Esophagus muscularis mucosa (tissue), 4 donors: ENCODE measurements at places on chromosomes 12 and 14. TPM values are rescaled to one million over a fixed set of nuclear protein-coding genes. Genes with fewer than 3 reads are reported as not detected.

The TRHDE gene
- 0.33 TPM for total RNA-seq

The CLEC7A gene
- 4.6 TPM for total RNA-seq

The PITPNM2 gene
- total RNA-seq, result 11.2 TPM

The E2F7 gene
- not detected for total RNA-seq

The PRICKLE1 gene
- 36.9 TPM for total RNA-seq

The LRCOL1 gene
- total RNA-seq, result not detected

The LHX5 gene
- total RNA-seq, result not detected

DNA sequence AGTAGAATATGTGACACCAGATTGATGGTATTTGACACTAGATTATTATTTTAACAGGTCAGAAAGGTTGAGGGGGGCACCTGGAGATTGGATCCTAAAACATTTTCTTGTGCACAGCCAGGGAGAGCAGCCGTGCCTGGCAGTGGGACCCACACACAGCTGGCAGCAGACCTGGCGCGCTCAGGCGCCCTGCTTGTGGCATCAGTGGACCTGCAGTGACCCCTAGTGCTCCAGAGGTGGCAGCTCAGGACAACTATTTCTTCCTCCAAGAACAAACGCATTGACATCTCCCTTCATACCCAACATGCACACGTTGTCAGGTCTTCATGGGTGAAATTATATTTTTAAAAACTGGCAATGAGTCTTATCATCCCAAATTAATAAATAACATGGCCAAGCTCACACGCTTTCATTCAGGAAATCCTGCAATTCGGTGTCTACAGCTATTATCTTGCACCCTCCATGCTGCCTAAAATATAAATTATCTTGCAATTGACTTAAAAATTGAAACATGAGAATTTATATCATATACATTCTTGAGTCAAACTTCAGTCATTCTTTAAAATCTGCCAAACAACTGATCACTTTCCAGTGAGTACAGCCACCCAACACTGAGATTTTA, 7.7 kb upstream of the TMEM132D start:
- no peak for DNase-seq

DNA sequence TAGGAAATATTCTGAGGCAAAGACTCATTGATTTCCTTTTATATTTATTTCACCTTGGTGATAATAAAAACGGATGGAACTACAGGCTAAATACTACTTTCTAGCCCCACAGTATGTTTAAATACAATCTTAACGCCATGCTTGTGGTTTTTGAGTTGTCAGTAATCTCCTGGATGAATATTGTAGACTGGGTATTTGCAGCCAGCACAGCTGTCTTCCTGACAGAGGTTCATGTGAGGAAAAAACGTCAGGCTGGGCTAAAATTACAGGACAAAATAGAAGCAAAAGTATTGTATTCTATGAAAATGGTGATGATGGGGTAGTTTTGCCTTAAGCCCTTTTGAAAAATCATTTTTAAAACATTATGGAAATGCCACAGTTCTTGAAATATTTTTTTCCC, 140.9 kb downstream of the CCDC91 start:
- DNase-seq, result no peak

DNA sequence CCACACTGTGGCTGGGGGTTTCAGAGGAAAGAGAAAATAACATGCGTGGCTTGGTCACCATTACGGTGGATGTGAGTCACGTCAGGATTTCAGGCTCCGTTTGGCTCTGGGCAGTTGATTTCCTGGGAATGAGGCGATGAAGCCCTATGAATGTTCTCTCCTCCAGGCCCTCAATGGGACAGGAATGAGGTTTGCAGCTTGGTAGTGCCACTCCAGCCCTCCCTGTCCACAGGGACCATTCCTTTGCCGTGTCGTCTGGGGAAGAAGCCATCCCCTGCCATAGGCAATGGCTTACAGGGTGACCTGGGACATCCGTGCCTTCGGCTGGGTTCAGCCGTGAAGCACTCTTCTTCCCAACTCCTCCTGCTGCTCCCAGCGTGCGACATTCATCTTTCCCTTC, 95.0 kb downstream of the FBXL14 start:
- no peak for DNase-seq

DNA sequence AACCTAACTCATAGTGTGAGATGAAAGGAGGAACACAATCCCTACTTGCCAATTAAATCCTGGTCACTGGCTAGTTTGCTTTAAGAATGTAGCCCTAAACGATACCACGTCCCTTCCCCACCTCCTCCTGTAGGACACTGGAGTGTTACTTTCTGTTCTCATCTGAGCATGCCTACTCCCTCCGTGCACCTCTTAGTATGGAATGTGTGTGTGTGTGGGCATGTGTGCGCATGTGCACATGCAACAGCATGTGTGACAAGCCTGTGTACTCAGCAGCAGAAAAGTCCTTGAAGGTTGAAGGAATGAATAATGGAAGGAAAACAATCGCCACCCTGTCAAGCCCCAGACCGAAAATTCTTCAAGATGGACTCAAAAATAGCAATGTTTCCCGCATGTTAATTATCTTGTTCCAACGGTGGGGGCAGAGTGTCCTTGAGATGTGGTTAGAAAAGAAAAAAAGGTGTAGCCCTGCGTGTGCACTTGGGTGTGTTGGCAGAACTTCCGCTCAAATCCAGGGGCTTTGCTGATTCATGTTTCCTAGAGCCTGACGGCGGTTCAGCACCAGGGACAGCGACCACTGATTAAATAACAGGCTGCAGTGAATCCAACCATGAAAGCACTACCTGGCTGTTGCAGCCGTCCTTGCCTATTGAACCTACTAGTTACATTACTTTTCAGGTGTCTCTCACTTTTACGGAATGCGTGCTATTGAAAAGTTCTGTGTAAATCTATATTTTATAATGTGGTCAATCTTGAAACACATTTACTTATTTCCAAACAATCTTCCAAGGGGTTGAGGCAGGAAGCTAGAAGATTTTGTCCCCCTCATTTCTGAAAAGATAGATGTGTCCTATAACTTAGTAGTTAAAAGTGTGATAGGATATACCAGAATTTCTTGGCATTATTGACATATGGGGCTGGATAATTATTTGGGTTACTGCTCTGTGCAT, 79.8 kb downstream of the SRRM4 start:
- DNase-seq, result no peak

- no peak for DNase-seq
These were observed 21.9 kb upstream of the EIF5 start for GRCh38 chr14:103312006-103312635.

GRCh38 chr14:105169776-105170655, 1.4 kb upstream of the JAG2 start:
- DNase-seq, result no peak

GRCh38 chr12:124898200-124898922, 16.1 kb downstream of the UBC start:
- no peak for DNase-seq

DNA sequence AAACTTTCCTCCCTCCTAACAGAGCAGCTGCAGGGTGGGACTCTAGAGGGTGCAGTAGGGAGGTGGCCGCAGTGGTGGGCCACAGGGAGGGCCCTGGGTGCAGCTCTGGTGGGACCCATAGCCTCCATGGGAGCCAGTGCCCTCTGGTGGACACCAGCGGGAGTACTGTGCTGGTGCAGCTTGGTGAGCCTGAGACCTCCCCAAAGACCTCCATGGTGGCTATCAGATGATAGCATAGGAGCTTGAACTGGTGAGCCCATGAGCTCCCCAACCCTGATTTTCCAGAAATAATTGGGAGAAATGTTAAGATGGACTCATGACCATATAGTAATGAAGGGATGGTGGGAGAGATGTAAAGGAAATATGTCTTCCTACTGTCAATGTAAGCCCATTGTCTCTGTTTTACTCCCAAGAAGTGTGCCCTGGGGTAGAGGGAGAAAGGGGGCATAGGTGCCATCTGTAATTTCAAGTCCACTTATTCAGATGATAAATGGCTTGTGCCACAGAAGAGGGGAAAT, 98.7 kb downstream of the GAS2L3 start:
- DNase-seq, result no peak

- DNase-seq, result no peak
These were observed 49.8 kb upstream of the ANO6 start for GRCh38 chr12:45166056-45166455.

DNA sequence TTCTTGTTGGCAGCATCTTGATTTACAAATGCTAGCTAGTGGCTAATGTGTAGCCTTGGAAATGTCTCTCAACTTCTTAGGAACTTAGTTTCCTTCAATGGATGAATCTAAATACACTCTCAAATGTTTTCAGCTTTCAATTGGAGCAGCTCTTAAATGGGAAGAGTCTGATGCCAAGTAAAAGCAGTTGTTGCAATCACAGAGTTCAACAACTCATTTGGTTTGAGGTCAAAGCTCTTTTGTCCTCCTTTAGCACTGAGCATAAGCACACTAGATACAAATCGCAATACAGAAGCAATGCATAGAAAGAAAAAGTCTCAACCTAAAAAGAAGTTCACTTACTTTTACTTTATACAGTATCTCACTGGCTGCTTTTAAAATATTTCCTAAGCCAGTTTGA, 986.1 kb upstream of the FLRT2 start:
- DNase-seq, result no peak

DNA sequence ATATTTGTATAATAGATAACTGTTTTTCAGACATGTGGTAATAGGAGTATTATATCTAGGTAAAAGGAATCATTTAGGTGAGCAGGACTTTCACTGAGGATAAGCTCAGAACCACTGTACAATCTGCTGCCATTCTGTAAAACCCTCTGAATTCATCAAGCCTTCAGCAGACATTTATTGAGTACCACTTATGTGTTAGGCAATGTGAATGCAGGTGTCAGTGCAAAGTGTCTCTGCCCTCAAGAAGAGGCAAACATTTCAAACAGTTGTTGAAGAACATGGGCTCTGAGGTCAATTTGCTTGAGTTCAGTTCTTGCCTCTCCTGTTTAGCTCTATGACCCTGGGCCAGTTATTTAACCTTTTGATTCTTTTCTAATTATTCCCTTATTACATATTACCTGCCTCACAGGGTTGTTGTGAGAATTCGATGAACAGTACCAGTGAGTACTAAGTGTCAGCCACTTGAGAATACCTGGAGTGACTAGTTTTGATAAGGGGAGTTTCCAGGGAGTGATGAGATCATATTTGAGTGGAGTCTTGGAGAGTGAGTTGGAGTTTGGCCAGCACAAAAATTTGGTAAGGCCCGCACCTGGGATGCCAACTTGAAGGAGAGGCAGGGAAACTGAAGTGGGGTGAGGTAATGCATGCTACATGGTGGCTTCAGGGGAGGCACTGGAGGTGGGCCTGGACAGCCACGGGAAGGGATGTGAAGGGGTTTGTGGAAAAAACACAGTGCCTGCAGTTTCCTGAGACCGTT, 33.7 kb downstream of the RASSF8 start:
- no peak for DNase-seq

DNA sequence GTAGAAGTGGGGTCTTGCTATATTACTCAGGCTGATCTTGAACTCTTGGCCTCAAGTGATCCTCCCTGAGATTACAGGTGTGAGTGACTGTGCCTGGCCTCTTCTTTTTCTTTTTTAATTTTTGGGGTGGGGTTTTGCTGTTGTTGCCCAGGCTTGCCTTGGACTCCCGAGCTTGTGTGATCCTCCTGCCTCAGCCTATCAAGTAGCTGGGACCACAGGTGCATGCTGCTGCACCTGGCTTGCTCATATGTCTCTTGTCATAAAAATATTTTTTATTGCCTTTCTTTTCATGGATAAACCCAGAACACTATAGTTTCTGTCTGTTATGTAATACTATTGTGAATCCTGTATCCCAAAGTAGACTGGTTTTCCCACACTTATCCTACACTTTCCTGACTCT, 26.0 kb downstream of the SCYL2 start:
- no peak for DNase-seq

GRCh38 chr14:92759300-92759678, 10.9 kb upstream of the LGMN start:
- no peak for DNase-seq

GRCh38 chr14:88264116-88264515, 59.0 kb downstream of the KCNK10 start:
- DNase-seq, result no peak

- DNase-seq, result no peak
These were observed 80.3 kb downstream of the ADGRD1 start for GRCh38 chr12:131033886-131034482.

DNA sequence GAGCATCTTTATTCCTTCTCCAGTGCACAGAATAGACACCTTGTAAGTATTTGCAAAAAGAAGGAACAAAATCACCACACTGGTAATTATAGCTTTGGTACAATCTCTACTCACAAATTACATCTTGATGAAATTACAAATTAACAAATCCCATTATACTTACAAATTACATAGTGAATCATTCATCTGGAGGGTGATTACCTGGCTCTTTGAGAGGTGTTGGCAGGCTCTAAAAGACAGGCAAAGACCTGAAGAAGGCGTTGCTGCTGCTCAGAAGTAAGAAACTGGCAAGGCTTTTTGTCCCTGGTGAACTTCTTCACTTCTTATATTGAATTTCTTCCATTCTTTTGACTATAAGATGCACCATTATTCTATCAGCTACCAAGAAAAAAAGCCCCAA, 21.7 kb upstream of the LMNTD1 start:
- DNase-seq, result no peak

GRCh38 chr12:111444314-111444924, 38.7 kb downstream of the SH2B3 start:
- no peak for DNase-seq

- DNase-seq, result no peak
These were observed 146.8 kb upstream of the RASSF8 start for GRCh38 chr12:25811656-25812126.

DNA sequence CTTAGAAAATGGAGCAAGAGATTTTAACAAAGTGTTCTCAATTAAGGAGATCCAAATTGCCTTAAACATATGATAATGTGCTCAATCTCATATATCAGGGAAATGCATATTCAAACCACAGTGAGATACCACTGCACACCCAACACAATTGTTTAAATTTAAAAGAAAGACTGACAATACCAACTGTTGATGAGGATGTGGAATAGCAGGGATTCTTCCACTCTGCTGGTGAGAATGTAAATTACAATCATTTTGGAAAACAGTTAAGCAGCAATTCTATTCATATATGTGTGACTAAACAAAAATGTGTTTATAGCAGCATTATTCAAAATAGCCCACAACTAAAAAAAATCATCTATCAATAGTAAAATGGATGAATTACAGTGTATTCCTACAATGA, 144.2 kb downstream of the KICS2 start:
- no peak for DNase-seq

- DNase-seq, result no peak
These were observed 58.3 kb upstream of the HECTD1 start for GRCh38 chr14:31265701-31266398.

GRCh38 chr12:63915105-63915800, 70.8 kb downstream of the SRGAP1 start:
- DNase-seq, result no peak

- no peak for DNase-seq
These were observed 149.5 kb upstream of the SLC38A2 start for GRCh38 chr12:46522071-46522470.

DNA sequence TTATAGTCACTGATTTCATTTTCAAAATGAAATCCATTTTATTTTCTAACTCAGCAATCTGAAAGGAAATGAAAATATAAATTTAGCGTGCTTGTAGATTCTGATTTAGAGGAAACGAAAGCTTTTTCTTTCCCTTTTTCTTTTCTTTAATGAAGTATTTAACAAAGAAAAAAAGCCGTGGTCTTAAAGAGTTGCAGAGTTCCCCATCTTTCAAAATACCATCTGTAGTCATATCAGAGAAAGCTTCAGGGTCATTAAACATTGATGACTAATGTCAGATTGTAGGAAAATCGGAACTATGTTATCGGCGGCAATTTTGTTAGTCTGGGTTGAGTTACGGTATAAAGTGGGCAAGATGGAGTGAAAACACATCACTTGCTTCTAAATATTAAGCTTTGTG, 32.3 kb downstream of the DRAM1 start:
- no peak for DNase-seq
